ENCODE measurements at places on chromosomes 7 and 10. TPM values are rescaled to one million over a fixed set of nuclear protein-coding genes. Genes with fewer than 3 reads are reported as not detected.

The TMEM213 gene
- total RNA-seq, result not detected

The RP9 gene
- 9.6 TPM for total RNA-seq

The PON3 gene
- not detected for total RNA-seq

The CPA2 gene
- total RNA-seq, result not detected

Measured in activated CD8-positive, alpha-beta T cell treated with anti-CD3 and anti-CD28 coated beads, Interleukin-2, amount 10 ng/mL, durations not matched to agents 7 days and 5 days (primary cell).